ENCODE measurements at places on chromosomes 1 and 21. TPM values are rescaled to one million over a fixed set of nuclear protein-coding genes. Genes with fewer than 3 reads are reported as not detected.

The IKBKE gene
- 5.0 TPM for total RNA-seq

The ITLN2 gene
- total RNA-seq, result 0.66 TPM

The RPL5 gene
- total RNA-seq, result 1,035 TPM

The C1orf115 gene
- 4.5 TPM for total RNA-seq

The NES gene
- 1.3 TPM for total RNA-seq

All from A549 treated with dexamethasone at 1 μM for 4 hours (cell line).